ENCODE measurements at places on chromosomes 6 and 20.

DNA sequence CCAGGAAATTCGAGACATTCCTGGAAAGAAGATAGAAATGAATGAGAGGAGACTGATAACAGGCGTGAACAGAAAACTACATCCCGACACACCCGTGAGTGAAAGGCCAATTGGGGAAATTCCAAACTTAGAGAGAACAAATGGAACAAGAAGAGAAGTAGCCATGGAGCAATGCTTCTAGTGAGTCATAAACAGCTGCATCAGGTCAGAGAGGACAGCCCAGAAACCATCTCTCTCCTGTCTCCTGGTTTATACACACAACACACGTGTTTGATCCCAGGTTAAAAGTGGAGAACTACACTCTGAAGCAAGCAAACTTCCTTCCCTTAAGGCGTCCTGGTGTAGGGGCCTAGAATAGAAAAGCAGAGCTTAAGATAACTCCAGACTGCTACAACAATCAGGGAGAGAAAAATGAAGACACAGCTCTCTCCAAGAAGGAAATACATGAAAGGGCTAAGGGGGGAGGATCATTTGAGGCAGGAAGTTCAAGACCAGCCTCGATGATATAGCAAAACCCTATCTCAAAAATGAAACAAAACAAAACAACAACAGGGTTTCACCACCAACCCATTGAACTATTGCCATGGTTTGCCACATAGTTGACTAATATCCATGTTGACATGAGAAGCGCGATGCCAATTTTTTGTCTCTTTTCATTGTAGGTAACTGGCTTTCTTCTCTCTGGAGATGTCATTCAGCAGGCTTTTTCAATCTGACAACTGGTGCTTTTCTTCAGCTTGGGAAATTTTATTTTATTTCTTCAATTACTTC lies 26.9 kb downstream of the NRN1 start:
- no peak for DNase-seq

- no peak for DNase-seq
Observed at GRCh38 chr6:50899306-50899870, 80.7 kb downstream of the TFAP2B start.

DNA sequence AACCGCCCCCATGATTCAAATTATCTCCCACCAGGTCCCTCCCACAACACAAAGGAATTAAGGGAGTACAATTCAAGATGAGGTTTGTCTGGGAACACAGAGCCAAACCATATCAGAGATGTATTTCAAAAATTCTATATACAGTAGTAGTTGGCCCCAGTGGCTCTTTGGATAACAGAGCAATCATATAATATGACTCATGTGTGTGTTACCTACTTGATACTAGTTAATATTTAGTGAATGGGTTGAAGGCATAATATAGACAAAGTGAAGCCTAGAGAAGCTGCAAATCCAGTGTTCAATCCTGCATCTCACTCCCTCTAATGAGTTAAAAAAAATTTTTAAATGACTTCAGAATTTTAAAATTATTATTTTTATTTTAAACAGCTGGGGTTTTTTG lies 43.2 kb downstream of the KAT14 start:
- no peak for DNase-seq

GRCh38 chr6:74879976-74880375 lies 325.9 kb downstream of the COL12A1 start:
- no peak for DNase-seq

DNA sequence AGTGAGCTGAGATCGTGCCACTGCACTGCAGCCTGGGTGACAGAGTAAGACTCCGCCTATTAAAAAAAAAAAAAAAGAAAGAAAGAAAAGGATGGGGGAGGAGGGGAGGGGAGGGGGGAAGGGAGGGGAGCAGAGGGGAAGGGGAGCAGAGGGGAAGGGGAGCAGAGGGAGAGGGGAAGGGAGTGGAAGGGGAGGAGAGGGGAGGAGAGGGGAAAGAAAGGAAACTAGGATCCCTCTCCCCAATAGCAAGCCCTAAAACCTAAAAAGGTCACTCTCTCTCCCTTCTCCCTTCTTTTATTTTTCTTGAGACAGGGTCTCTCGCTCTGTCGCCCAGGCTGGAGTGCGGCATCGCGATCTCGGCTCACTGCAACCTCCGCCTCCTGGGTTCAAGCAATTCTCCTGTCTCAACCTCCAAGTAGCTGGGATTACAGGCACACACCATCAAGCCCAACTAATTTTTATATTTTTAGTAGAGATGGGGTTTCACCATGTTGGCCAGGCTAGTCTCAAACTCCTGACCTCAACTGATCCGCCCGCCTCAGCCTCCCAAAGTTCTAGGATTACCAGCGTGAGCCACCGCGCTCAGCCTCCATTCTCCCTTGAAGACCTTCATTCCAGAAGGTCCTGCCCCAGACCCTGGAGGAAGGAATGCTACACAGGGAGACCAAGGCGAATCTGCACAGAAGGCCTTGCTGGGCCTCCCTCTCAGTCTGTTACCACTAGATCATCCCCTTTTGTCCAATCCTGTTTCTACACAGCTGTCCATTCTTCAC lies 45.8 kb upstream of the PIM1 start:
- DNase-seq = no peak

Measured in right atrium auricular region (tissue), 2 donors.